ENCODE measurements at places on chromosomes 12 and 14.
A peak's percentile ranks its signal among the peaks of the same experiment; 100 is the strongest.

DNA sequence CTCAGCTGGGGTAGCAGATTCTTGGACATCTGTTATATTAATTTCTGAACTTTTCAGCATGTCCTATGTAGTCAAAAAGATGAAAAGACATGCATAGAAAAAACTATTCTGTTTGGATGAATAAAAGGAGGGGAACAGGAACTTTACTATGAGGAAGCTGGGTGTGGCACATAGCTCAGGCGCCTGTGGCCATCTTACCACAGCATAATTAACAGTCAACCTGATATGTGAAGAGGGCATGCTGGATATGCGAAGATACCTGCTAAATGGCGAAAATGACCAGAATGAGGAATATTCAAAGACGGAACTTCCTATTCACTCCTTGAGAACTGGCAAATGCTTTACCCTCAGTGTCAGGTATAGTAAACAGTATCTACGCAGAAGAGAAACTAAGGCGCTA lies 18.4 kb downstream of the SETD3 start:
- DNase-seq = no peak

DNA sequence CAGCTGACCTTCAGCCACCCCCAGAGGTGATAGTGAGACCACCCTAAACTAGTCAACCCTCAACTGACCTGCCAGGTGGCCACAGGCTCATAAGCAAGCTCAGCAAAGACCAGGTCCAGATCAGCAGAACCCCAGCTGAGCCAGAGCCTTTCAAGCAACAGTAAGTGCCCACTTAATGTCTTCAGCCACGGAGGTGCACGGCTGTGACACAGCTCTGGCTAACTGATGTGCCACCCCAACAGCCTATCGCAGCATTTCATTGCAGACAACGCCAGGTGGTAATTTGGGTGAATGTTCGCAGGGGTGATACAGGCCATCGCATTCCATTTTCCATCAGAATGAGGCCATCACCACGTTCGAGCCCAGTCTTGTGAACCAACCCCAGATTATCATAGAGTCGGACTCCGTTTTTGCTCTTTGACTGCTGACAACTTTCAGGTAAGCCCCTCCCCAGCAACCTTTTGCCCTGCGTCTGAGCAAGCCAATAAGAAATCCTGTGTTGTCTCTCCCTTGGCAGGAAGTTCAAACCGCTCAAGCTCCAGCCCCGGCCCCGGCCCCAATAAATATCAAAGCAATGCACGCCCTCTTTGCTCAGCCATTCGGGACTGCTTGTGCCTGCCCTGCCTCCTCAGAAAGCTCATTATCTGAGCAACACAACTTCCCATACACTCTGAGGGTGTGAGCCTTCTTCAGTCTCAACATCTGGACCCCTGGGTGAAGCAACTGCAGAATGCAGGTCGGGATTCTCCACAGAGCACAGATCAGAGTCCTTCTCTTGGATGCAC lies 44.4 kb downstream of the JAG2 start:
- DNase-seq = no peak

DNA sequence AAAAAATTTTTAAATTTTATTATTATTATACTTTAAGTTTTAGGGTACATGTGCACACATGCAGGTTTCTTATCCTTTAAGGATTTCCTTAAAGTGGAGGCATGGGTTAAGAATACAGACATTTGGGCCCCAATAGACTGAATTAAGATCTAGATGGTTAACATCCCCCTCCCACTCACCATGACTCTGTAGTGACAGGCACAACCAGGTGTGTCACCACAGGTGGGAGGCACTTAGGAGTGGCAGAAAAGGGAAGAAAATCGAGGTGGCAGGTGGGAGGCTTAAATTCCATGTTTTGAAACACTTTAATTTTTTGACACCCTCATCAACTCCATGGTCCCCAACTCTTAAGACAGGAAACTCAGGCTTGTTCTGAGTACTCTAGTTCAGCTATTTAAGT lies 37.6 kb upstream of the GRIP1 start:
- DNase-seq = no peak

DNA sequence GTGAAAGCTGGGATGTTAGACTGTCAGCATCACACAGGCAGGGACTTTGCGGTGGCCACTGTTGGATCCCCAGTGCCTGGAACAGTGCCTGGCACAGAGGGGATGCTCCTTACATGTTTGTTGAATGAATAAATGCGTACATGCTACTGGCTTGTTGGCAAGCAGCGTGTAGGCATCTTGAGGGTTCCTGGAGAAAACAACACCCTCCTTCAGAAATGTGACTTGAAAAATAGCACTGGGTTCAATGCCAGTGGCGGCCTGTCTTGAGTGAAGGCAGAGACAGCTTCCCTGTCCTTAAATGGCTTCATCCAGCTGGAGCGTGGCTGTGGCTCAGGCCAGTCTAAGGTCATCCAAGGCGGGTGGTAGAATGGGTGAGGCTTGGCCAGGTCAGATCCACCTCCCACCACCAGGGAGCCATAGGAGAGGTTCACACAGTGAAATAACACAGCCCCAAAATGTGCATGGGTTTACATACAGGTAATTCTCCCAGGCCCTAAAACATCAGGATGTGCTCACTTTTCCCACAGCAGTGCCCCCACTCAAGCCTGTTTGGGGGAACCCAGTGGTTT lies 171.4 kb downstream of the PHETA1 start:
- no peak for DNase-seq

- DNase-seq = peak; percentile 37
Observed at GRCh38 chr12:46549527-46550265, 177.1 kb upstream of the SLC38A2 start.

DNA sequence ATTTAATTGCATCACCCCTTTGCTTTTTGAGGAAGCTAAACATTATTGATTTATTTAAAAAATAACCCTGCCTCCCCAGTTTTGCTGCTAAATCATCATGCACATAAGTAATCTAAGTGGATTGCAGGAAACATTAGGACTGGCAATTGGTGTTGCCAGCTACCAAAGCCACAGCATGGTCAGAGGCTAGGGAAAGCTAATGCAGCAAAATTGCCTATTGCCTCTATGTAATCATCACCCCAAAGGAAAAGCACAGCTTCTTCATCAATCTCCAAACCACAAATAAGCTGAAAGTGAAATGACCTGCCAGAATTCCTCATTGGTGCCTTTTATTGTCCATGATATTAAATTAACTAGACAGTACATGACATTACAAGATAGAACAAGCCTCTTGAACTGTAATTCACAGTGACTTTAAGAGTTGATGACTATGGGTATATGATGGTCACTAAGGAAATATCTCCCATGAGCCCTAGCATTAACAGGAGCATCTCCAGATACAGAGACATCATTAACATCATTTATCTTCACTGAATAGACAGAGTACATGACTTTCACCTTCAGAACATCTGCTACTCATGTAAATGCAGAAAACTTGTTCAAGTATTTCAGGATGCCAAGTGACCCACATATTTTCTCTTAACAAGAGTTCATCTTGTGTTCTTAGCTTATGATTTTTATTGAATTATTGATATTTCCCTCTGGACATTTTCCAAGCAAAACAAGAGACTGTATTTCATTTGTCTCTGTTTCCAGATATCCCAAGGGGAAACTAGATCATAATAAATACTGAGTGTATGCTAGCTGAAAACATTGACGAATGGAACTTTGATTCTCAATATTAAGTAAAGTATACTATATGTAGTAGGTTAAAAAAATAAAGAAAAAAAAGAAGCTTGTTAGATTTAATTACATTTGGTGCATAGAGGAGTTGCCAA lies 29.4 kb downstream of the PTPRR start:
- no peak for DNase-seq

DNA sequence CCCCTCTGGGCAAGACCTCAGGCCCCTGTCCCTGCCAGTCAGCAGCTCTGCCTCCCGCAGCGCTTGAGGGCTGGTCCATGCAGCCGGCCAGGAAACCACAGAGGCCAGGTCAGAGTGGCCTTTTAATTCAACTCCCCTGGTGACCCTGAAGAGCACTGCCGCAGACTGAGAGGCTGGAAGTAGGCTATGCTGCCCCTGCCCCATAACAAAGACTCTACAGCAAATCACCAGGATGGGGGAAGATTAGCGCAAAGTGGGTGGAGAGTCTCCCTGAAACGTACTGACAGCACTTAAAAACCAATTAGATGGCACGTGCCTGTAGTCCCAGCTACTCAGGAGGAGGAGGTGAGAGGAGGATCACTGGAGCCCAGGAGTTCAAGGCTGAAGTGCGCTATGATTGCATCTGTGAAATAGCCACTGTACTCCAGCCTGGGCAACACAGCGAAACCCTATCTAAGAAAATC lies 70.5 kb downstream of the ITPK1 start:
- DNase-seq = no peak

DNA sequence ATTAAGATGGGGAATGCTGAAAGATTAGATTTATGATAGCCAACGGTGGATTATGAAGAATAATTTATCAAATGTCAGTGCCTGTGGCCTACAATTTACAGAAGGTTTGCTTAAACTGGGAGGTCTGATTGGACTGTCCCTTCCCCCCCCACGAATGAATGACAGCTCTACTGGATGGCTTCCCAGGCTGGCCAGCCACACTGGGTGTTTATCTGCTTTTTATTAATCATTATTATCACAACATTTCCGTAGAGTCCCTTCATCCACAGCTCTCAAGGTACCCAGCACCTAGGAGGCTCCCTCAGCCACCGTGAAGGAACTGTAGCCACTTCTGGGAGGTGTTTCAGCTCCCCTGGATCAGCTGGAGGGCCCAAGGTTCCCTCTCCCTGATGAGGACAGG lies 78.9 kb downstream of the ADCK1 start:
- DNase-seq = no peak

GRCh38 chr12:92278378-92278828 lies 132.8 kb upstream of the BTG1 start:
- DNase-seq = no peak

- no peak for DNase-seq
Observed at GRCh38 chr14:69855180-69855832, 23.9 kb upstream of the SMOC1 start.

DNA sequence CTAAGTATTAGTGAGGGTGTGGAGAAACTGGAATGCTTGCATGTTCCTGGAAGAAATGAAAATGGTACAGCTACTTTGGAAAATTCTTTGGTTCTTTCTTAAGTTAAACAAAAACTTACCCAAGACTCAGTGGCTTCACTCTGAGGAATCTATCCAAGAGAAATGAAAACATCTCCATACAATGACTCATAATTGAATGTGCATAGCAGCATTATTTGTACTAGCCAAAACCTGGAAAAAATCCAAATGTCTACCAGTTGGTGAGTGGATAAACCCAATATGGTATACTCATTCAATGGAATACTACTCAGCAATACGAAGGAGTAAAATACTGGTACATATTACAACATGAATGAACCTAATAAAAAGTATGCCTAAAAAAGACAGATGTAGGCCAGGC lies 18.0 kb upstream of the CRACR2A start:
- no peak for DNase-seq

GRCh38 chr14:37591311-37591940 lies 3.6 kb downstream of the FOXA1 start:
- no peak for DNase-seq

DNA sequence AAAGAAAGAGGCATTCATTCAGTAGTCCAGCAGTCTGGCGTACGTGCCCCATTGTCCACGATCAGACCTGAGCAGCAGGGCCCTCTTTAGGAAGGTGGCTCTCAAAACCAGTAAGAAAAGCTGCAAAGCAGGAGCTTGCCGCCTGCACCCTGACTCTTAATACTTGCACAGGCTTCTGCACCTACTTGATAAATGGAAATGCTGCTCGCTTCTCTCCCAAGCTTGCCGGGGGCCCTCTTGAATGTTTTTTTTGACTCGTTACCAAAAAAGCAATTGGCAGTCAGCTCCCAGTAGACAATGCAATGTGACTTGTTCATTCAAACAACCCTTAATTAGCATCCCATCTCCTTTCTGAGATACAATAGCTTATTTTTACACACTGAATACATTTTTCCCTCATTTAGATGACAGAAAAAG lies 27.2 kb upstream of the PTPRB start:
- no peak for DNase-seq

DNA sequence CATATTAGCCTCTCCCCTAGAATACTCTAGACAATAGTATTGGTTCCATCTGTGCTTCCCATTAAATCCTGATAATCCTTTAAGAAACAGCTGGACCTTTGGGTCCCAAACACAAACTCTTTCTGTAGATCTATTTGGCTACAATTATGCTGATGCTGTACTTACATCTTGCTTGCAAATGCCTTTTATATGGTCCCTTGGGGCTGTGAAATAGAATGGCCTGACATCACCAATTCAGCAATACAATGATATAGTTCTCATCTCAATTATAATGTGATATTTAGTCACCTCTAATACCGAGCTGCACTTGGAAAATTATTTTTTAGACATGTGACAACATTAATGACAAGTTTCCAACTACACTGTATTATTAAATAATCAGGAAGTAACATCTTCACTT lies 261.5 kb downstream of the SOX5 start:
- DNase-seq = no peak

- no peak for DNase-seq
Observed at GRCh38 chr12:101813117-101813516, 17.6 kb downstream of the GNPTAB start.

DNA sequence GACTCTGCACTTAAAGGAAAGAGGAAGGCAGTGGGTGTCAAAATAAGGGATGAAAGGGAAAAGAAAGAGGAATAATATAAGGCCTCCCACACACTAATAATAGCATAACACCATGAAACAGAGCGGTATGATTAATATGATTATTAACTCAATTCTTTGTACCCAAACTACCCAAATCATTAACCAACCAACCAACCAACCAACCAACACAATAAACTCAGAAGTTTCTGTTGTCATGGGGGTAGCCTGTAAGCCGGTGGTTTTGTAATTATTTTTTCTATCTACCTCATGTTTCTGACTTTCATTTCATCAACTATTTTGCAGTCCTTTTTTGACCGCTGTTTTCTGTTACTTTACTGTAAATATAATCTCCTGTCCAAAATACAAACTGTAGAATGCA lies 105.8 kb downstream of the RERG start:
- DNase-seq = no peak

- DNase-seq = no peak
Observed at GRCh38 chr12:89247541-89247942, 104.8 kb downstream of the DUSP6 start.

DNA sequence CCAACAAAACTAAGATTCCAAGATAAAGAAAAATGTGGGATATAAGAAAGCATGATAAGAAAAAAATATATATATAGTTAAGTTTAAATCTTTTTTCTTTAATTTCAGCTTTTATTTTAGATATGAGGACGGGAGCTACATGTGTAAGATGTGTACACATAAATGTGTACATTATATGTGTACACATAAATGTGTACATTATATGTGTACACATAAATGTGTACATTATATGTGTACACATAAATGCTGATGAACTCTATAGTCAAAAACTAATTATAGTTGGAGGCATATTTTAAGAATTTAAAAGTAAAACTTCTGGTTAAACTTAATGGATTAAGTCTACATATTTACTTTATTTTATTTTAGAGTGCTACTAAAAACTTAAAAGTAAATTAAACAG lies 123.6 kb downstream of the BTG1 start:
- no peak for DNase-seq
